T follicular helper cell (primary cell): ENCODE measurements at places on chromosomes 11 and 22.

DNA sequence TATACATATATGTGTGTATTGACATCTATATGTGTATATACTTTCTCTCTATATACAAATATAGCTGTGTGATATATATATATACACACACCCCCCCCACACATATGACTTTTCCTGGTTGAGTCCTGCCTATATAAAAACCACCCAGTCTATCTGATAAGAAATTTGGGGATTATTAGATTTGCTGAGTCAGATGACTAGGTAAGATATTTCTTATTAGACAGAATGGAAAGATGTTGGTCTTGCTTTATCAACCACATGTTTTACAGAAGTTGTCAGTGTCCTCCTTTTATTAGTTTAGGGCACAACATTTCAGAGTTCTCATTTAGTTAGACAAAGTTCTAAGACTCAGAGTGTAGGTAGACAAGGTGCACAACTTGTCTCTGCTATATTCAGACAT is 953.3 kb downstream of the METTL15 start:
- no peak for DNase-seq

GRCh38 chr22:28015046-28015425 is 96.0 kb upstream of the PITPNB start:
- no peak for DNase-seq

DNA sequence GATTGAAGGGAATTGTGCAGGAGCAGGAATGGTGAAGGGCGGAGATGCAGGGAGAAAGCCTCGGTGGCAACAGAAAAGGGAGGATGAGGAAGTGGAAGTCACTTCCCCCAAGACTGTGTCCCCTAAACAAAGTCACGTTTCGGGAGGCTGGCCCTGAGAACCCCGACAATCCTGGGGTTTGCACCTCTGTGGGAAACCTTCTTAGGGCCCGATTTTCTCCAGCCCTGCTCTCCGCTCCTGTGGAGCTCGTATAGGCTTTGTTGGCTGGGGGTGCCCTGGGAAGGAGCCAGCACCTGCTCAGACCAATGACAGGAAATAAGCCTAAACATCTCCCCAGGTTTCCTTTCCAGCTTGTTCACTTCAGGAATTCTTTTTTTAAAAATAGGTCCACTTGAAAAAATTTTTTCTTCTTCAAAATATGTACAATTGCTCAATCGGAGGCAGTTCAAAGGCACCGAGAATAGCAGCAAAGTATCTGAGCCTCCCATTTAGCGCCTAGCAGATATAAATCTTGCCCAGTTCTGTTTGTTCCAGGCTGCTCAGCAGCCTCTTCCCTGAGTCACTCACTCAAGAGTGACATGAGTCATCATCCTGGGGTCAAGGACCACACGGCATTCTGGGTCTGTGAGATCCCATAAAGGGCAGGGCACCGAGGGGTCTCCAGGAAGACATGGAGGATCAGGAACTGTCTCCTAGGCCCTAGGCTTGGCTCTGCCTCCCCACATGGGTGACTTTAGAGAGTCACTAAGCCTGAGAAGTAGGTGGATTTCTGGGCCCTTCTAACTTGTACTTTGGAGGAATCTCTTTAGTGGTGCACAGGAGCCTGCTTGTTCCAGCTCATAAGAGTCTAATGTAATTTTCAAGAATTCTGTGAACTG is 34.0 kb downstream of the IRAG1 start:
- no peak for DNase-seq

DNA sequence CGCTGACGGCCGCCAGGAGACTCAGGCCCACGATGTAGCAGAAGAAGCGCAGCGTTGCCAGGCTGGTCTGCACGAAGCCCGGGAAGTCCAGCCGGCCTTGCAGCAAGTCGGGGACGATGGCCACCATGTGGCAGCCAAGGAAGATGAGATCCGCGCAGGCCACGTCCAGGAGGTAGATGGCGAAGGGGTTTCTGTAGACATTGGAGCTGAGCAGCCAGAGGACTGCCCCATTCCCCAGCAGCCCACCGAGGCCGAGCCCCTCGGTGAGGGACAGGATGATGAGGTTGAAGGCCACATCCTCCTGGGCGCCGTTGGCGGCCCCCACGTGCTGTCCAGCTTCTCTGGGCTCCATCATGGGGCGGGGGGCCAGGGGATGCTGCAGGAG is 3.8 kb downstream of the MRGPRE start:
- DNase-seq: no peak

- no peak for DNase-seq
These were observed 23.5 kb downstream of the SPATA19 start for GRCh38 chr11:133821776-133822175.

GRCh38 chr11:110235966-110236365 is 60.4 kb downstream of the RDX start:
- DNase-seq: no peak

DNA sequence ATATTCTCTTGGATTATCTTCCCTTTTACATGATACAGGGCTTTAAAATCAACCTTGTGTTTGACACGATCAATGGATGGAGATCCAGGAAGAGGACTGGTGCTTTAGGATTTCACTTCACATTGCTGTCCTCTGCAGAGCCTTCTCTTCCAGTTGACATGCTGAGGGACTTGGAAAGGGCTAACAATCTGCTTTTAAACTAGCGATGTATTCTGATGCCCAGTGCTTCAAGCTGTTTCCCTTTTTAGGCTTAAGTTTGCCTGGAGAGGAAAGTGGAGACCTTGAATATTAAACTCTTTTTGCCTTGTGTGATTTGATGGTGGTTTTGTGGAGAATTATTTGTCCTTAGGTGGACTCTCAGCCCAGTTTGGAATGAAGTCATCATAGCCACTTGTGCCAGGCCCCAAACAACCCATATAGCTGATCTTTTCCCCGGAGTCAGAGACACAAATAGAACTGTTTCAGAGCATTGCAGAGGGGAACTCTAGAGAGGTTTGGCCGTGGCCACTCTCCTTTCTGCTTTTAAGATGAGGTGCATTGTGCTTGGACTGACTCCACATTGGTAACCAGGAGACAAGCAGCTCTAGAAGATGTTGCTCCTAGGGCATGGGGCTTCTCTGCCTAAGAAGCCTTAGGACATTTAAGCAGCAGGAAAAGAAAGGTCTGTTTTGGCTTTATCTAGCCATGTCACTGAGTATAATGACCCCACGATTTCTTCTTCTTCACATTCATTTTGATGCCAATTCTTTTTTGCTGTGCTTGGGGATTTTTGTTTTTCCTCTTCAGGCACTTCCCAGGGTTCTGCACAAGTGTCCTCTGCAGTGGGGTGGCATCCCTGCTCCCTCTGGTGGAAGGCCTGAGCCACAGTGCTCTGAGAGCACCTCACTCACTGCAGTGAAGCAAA is 152.8 kb downstream of the NCAM1 start:
- no peak for DNase-seq

GRCh38 chr11:75986966-75987365 is 172.0 kb downstream of the UVRAG start:
- DNase-seq: no peak

DNA sequence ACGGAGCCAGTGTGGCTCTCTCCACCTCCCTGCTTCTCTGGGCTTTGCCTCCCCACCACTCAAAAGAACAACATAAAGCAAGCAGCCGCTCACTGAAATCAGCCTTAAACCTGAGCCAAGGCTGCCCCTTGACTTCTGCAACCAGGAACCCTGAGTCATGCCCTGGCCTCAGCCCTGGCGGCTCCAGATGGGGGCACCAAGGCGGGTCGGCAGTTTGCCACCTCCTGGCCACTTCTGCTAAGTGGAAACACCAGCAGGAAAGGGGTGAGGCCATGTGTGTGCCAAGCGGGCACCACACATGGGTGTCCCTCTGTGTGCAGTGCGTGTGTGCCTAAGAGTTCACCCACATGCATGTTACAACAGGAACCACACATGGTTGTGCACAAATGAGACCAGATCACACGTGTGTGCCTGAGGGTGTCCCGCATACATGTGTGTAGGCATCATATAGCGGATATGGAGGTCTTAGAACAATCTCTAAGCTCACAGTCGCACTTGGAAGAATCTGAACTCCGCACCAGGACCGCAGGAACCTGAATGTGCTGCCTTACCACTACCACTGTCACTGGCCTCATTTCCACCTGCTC is 221.2 kb downstream of the MN1 start:
- no peak for DNase-seq
